ENCODE measurements at places on chromosomes 6 and 20. TPM values are rescaled to one million over a fixed set of nuclear protein-coding genes. Genes with fewer than 3 reads are reported as not detected.

GRCh38 chr20:62623488-62624324 is 18.6 kb upstream of the SLCO4A1 start:
- peak; percentile 60 for DNase-seq

DNA sequence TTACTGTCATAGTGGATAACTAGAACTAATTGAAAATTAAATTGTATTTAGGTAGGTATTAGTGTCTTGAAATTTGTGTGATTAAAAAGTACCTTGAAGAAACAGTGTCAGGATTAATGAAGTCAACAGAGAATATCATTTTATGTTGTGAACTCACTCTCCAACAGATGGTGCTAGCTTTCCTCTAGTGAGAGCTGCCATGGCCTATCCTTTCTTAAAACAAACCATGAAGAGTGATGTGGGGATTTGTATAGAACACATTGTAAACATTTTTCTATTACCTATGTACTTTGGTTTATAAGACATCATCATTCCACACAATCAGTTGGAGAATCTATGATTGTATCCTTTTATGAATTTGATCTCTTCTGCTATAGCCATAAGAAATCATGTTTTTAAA is 4.8 kb upstream of the SRSF12 start:
- DNase-seq = no peak

- DNase-seq = no peak
Measured at GRCh38 chr20:8602389-8603116, 466.3 kb upstream of the PLCB4 start.

GRCh38 chr6:56730663-56731529 is 88.2 kb upstream of the DST start:
- no peak for DNase-seq

The SEL1L2 gene
- total RNA-seq = not detected
